ENCODE measurements at places on chromosomes 4 and X.

- DNase-seq, result no peak
Measured at GRCh38 chr4:109979920-109980717, 67.4 kb downstream of the EGF start.

DNA sequence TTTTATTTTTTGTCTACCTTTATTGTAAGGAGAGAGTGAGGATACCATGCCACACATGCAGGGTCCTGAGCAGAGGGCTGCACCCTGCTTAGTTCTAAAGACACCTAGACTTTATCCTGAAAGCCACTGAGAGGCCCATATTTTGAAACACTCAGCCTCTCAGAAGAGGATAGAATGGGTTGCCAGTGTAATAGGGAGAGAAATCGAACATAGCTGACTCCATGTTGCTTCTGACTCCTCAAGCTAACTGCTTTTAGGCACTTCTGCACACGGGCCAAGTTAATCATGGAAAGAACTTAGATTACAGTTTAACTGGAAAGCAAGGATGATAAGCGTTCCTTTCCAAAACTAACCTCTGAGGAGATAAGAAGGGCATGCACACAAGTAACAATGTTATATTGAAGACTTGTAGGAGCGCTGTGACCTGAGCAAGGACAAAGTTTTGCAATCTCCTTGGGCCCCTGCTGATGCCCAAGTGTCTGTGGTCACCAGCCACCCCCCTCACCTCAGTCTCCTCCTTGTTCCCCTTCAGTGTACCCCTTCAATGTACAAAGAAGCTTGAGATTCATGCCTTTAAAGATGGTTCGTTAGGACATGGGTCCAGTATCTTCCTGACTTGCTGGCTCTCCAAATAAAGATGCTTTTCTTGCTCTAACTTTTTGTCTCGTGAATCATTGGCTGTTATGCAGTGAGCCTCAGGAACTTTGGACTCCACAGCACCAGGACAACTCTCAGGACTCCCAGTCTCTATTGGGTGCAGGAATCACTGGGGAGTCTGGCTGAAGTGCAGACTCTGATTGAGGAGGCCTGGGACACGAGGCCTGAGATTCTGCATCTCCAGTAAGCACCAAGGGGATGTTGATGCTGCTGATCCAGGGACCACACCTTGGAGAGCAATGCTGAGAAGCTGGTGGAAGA lies 25.4 kb upstream of the CD99 start:
- DNase-seq, result no peak

DNA sequence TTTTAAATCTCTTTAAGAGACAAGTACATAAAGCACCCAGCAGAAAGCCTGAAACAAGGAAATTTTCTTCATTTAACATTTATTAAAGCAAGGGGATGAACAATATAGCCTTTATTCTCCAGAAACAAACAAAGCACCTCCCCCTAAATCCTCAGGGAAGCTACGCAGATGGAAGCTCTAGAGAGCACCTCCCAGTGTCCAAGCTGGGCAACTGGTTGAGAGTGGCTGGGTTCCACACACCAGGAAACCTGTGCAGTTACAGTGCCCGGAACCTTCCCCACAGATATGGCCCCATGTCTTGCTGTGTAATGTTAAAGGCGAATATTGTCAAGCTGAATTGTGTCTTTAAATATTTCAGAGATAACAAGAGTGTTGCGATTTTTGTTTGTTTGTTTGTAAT lies 8.9 kb upstream of the TRIML1 start:
- no peak for DNase-seq

DNA sequence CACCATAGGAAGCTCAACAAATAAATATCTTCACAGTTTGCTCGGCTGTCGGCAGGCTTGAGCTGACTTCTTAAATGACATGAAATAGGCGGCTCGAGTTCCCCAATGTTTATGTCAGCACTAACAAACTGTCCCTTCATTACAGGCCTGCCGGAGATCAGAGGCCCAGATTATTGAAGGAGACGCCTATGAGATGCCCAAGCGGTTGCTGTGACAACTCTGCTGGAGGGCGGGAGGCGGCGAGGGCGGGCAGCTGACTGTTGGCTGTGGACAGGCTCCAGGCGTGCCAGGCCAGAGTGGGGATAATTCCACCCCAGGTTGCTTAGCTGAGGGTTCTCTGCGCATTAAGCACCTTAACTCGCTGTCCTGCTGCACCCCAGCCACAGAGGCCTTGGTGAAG lies 39.2 kb upstream of the MSX1 start:
- DNase-seq, result no peak

GRCh38 chr4:115973768-115974167 lies 860.3 kb upstream of the NDST4 start:
- DNase-seq, result no peak

DNA sequence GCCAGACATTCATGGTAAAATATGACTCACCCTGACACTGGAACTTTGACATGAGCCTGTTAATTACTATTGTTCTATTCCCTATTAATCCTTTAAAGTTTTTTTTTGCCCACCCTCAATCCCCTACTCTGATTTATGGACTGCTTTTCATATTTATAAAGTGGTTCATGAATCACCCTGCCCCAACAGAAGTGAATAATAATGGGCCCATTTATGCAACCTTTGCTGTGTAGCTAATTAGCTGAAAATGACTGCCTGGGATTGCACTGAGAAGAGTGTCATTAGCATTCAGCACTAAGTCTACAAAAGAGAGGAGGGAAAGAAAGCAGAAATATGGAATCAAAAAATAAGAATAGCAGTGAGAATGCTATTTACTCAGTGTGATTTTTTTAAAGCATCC lies 154.3 kb downstream of the COMMD8 start:
- no peak for DNase-seq

GRCh38 chr4:139973616-139974015 lies 180.4 kb downstream of the MAML3 start:
- DNase-seq, result no peak

DNA sequence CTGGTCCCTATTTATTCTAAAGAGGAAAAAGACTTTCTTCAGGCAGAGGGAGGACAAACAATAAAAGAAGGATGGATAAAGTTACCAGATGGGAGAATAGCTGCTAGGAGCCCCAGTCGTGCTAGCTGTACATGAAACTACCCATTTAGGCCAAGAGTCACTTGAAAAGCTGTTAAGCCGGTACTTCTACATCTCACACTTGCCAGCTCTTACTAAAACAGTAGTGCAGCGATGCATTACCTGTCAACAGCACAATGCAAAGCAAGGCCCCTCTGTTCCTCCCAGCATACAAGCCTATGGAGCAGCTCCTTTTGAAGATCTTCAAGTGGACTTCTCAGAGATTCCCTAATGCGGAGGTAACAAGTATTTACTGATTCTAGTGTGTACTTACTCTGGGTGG lies 1138.8 kb downstream of the ARAP2 start:
- DNase-seq, result no peak

GRCh38 chrX:107741404-107741790 lies 34.2 kb downstream of the TSC22D3 start:
- DNase-seq, result no peak

DNA sequence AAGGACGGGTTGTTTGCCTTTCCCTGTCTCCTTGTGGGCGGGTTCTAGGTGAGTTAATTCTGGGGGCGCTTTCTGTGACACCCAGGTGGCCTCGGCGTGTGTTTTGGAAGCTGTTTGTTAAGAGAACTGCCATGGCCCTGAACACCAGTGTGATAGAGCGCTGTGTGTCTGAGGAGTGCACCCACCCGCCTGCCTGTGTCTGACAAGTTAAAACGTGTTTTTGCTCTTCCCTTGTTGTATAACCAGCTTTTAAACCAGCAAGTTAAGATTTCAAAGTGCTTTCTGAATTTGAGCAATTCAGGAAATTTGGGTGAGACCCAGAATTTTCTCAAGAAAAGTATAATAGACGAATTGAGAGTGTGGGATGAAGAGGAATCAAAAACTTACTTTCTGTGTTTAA lies 55.2 kb upstream of the HGFAC start:
- no peak for DNase-seq

DNA sequence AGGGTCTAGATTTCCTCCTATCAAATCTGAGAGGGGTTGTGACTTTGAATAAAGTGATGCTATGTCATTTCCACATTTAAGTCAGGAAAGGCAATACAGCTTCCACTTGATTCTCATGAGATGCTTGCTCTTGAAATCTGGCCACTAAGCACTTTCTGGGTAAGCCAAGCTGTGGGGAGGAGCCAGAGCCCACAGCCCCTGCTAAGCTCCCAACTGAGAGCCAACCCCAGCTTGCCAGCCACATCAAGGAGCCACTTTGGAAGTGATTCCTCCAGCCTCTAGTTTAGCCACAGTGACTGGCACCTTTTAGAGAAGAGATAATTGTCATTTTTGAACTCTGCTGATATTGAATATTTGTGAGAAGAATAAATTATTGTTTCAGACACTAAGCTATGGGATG lies 1441.5 kb upstream of the IGFBP7 start:
- DNase-seq, result no peak

DNA sequence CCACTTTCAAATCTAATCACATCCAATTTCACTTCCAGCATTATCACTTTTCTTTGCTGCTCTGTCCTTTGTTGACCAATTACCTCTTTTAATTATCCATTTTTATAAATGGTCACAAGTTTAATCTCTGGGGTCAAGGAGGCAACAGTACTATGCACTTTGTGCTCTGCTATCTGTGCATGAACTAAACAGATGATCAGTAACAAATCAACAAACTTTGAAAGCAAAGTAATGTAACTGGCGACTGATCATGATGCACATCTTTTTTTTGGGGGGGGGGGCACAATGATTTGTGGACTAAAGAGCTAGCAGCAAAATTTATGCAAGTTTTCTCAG lies 1.5 kb upstream of the SEC31A start:
- DNase-seq, result no peak

GRCh38 chr4:11663114-11663513 lies 234.4 kb upstream of the HS3ST1 start:
- no peak for DNase-seq

- no peak for DNase-seq
Measured at GRCh38 chr4:186840771-186841301, 117.2 kb upstream of the FAT1 start.

GRCh38 chr4:176425035-176425434 lies 105.3 kb downstream of the SPCS3 start:
- no peak for DNase-seq

GRCh38 chr4:175789647-175790046 lies 22.4 kb downstream of the GPM6A start:
- no peak for DNase-seq

GRCh38 chr4:186260504-186261448 lies 5.2 kb upstream of the F11 start:
- DNase-seq, result no peak

DNA sequence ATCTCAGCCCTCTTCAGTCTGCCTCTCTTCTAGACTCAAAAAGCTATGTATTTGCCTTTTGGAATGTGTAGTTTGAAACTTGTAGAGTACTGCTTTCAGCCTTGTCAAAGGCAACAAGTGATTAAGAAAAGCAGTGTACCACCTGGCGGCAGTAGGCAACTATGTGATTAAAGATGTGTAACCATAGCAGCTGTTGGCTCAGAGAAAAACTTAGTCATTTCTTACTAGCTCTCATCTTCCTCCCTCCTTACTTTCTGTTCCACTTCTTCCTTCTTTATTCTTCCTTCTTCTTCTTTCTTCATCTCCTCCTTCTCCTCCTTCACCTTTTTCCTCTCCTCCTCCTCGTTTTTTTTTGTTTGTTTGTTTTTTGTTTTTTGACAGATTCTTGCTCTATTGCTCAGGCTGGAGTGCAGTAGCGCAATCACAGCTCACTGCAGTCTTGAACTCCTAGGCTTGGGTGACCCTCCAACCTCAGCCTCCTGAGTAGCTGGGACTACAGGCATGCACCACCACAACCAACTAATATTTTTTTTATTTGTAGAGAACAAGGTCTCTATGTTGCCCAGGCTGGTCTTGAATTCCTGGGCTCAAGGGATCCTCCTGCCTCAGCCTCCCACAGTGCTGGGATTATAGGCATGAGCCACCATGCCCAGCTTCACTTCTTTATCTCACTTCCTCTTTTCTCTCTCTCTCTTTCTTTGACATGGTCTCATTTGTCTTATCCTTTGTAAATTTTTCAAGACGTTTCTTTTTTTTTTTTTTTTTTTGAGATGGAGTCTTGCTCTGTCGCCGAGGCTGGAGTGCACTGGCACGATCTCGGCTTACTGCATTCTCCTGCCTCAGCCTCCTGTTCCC lies 32.6 kb downstream of the ABHD18 start:
- no peak for DNase-seq

DNA sequence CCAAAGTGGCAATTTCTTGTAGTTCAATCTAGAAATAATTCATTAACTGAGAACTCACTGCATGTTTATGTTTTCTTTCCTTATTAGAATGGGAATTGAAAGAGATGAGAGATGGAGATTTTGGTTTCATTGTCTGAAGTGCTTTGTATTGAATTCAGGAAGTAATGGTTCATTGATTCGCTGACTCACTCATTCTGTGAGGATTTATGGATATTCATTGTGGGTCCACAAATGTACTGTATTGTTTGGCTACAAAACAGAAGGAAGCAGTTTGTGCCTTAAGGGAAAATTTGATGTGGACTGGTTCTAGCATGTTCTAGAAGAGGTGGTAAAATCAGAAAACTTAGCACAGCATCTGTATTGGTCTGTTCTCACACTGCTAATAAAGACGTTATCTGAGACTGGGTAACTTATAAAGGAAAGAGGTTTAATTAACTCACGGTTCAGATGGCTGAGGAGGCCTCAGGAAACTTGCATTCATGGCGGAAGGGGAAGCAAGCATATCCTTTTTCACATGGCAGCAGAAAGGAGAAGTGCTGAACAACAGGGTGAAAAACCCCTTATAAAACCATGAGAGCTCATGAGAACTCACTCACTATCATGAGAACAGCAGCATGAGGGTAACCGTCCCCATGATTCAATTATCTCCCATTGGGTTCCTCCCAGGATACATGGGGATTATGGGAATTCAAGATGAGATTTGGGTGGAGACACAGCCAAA lies 132.3 kb upstream of the VCX3A start:
- DNase-seq, result no peak

DNA sequence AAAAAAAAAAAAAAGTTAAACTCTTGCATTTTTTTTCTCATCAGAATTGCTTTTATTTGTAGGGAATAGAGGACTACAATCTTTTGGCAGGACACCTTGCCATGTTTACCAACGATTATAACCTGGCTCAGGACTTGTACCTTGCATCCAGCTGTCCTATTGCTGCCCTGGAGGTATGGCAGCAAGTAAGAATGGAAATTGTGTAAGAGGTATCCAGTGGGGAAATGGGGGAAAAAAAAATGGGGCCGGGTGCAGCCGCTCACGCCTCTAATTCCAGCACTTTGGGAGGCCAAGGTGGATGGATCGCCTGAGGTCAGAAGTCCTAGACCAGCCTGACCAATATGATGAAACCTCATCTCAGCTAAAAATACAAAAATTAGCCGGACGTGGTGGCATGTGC lies 49.8 kb downstream of the WDR19 start:
- no peak for DNase-seq
